Cerebellum (tissue), 4 donors: ENCODE measurements at places on chromosomes 11 and 22.
A peak's percentile ranks its signal among the peaks of the same experiment; 100 is the strongest.

GRCh38 chr22:38859581-38860282 lies 12.3 kb downstream of the CBX6 start:
- no peak for DNase-seq

- no peak for DNase-seq
Measured at GRCh38 chr11:43687120-43687791, 6.7 kb downstream of the HSD17B12 start.

- peak; percentile 41 for DNase-seq
Measured at GRCh38 chr22:46622081-46622521, 1.9 kb downstream of the GRAMD4 start.

- DNase-seq = no peak
Measured at GRCh38 chr11:61306221-61306620, 11.1 kb upstream of the VWCE start.

DNA sequence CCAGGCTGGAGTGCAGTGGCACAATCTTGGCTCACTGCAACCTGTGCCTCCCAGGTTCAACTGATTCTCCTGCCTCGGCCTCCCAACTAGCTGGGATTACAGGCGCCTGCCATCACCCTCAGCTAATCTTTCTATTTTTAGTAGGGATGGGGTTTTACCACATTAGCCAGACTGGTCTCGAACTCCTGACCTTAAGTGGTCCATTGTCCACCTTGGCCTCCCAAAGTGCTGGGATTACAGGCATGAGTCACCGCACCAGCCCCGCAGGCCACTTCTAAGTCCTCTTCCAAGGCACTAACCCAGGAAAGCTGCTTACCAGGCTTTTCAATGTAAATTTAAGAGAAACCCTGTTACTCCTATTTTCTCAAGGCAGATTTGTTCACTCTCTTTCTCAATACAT lies 50.4 kb downstream of the DENND5A start:
- no peak for DNase-seq

DNA sequence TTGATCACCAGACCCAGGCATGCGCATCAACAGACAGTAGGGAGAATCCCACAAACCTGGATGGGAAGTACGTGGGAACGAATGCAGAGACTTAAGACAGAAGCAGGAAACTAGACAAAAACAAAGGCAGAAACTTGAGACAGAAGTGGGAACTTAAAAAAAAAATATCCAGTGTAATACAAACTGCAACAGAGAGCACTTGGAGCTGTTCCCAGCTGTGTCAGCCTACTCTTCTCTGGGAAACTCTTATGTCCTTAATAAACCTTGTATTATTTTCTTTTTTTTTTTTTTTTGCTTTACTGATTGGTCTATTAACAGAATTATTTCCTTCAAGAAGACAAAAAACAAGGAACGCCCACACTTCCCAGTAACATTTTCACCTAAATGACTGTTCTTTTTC lies 1818.1 kb upstream of the RAG2 start:
- no peak for DNase-seq

- no peak for DNase-seq
Measured at GRCh38 chr11:132154781-132155180, 784.4 kb downstream of the NTM start.

DNA sequence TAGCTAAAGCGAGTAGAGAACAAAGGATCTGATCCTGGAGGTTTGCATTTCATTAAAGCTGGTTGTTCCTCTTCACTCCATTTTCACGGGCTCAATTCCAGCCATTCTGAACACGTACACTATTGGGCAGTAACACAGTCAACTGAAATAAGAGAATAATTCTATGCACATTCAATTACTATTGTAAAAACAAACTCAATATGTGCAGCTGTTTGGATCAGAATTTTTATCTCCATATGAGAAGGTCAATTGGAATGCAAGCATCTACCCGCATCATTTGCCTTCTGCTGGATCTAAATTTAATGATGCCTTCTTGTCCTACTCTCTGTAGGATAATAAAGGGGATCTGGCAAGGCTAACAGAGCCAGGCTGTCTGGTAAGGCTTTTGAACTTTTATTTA lies 562.8 kb upstream of the CCDC179 start:
- DNase-seq = no peak
